ENCODE measurements at places on chromosomes 1 and 21. TPM values are rescaled to one million over a fixed set of nuclear protein-coding genes. Genes with fewer than 3 reads are reported as not detected.

The RLF gene
- total RNA-seq, result 4.9 TPM

The USP25 gene
- 12.9 TPM for total RNA-seq

The AADACL4 gene
- total RNA-seq, result not detected

The CHI3L2 gene
- 0.36 TPM for total RNA-seq

The SLAMF9 gene
- 0.24 TPM for total RNA-seq

The MIXL1 gene
- 0.05 TPM for total RNA-seq

The SMYD2 gene
- total RNA-seq, result 35.6 TPM

The ZSWIM5 gene
- total RNA-seq, result 0.49 TPM

The RBM11 gene
- not detected for total RNA-seq

The TBX15 gene
- 0.02 TPM for total RNA-seq

The ZNF695 gene
- 2.9 TPM for total RNA-seq

The ATP6V1G3 gene
- not detected for total RNA-seq

The VCAM1 gene
- 0.08 TPM for total RNA-seq

The SLFNL1 gene
- total RNA-seq, result 0.09 TPM

The C1QTNF12 gene
- 2.0 TPM for total RNA-seq

The LINGO4 gene
- not detected for total RNA-seq

The CFAP141 gene
- total RNA-seq, result not detected

The JUN gene
- total RNA-seq, result 43.0 TPM

The AMPD1 gene
- not detected for total RNA-seq

The UBE2U gene
- total RNA-seq, result not detected

The FMO1 gene
- not detected for total RNA-seq

The SAMD13 gene
- total RNA-seq, result 0.65 TPM

The SERTAD4 gene
- 0.73 TPM for total RNA-seq

The TMPRSS2 gene
- total RNA-seq, result not detected

Data from A549 treated with CORT108297 at 1 μM for 4 hours (cell line).